ENCODE measurements at places on chromosomes 7 and 10. TPM values are rescaled to one million over a fixed set of nuclear protein-coding genes. Genes with fewer than 3 reads are reported as not detected.

Gene BMPER
- total RNA-seq, result 8.5 TPM

GRCh38 chr7:8146788-8147413, 115.1 kb downstream of the ICA1 start:
- H3K4me1 ChIP-seq, result no peaks in the 10 kb centered on the region
- H3K27ac ChIP-seq, result no peak overlapping the region
- H3K36me3 ChIP-seq, result no peaks in the 10 kb centered on the region
- no peaks in the 10 kb centered on the region for H3K27me3 ChIP-seq
- H3K4me3 ChIP-seq, result no peak overlapping the region
- DNase-seq, result no peak

GRCh38 chr10:19767876-19768275, 48.4 kb upstream of the PLXDC2 start:
- no peaks in the 10 kb centered on the region for H3K4me1 ChIP-seq
- no peaks in the 10 kb centered on the region for H3K27me3 ChIP-seq
- no peak overlapping the region for H3K4me3 ChIP-seq
- DNase-seq, result no peak
- H3K27ac ChIP-seq, result no peak overlapping the region

DNA sequence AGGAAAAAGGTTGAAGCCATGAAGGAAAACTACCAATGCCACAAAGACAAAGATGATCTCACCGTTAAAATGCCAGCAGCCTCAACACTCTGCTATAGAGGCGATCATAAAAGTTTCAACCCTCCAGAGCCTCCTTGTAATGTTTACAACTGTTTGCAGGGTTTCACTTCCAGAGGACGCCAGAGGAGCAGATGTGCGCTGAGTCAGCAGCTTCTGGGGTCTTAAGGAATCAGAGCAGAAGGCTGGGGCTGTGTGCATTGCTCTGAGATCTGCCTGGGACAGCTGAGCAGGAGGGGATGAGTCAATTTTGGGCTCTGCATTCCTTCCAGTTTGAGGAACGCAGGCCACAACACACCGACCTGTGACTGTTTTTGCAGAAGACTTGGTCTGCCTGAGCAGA, 98.3 kb downstream of the TMEM130 start:
- no peaks in the 10 kb centered on the region for H3K27me3 ChIP-seq
- no peaks in the 10 kb centered on the region for H3K36me3 ChIP-seq
- no peak overlapping the region for H3K27ac ChIP-seq
- no peak for DNase-seq

DNA sequence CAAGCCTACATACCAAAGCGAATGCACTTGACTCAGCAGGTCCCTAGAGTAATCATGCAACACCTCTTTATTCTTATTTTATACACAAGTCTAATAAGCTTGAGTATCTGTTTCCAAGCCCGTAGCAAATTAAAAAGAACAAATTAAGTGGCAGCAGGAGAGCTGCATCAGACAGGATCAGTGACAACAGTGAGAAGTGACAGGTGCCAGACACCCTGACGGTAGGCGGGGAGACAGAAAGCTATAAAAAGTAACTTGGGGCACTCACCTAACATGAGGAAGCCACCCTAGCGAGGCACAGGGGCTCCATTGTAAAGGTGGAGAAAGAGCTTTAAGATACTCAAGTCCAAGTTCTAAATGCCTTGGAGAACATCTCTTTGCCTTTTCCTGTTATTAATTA, 174.2 kb downstream of the PLXNA4 start:
- H3K4me1 ChIP-seq, result peaks cover 28% of the 10 kb centered on the region
- no peak for DNase-seq
- no peaks in the 10 kb centered on the region for H3K27me3 ChIP-seq

DNA sequence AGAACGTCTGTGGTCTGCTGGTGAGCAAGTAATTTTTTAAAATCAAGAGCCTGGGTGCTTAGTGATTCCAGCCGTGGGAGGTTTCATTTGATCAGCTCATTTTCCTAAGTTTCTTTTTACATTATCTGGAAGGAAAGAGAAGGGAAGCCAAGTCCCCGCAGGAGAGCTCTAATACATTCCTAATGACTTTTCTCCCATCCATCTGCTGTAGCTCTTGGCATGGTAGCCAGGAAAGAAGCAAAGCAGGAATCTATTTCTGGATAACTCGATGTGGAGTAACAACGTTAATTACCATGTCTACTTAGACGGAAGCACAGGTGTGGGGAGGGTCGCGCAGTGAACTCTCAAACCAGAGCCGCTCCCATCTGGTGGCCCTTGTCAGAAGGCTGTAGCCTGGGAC, 121.9 kb downstream of the PAXIP1 start:
- H3K4me1 ChIP-seq, result no peaks in the 10 kb centered on the region
- H3K27me3 ChIP-seq, result no peaks in the 10 kb centered on the region
- H3K36me3 ChIP-seq, result no peaks in the 10 kb centered on the region
